ENCODE measurements at places on chromosomes 7 and 10.

DNA sequence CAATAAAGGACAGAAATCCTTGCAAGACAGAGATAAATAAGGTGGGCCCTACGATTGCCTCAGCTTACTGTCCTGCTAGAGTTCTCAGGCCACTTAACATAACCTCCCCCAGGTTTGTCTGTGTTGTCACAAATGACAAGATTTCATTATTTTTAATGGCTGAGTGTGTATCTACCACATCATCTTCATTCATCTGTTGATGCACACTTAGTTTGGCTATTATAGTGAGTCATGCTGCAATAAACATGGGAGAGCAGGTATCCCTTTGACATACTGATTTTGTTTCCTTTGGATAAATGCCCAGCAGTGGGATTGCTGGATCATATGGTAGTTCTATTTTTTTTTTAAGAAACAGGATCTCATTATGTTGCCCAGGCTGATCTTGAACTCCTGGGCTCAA is 60.6 kb downstream of the PRTFDC1 start:
- no peak for DNase-seq

GRCh38 chr7:147279514-147279913 is 1162.9 kb downstream of the CNTNAP2 start:
- DNase-seq, result no peak

GRCh38 chr10:59336632-59337031 is 25.7 kb downstream of the FAM13C start:
- DNase-seq, result no peak

GRCh38 chr10:73586583-73586984 is 4.6 kb downstream of the USP54 start:
- no peak for DNase-seq
